ENCODE measurements at places on chromosomes 2 and 18. TPM values are rescaled to one million over a fixed set of nuclear protein-coding genes. Genes with fewer than 3 reads are reported as not detected.

DNA sequence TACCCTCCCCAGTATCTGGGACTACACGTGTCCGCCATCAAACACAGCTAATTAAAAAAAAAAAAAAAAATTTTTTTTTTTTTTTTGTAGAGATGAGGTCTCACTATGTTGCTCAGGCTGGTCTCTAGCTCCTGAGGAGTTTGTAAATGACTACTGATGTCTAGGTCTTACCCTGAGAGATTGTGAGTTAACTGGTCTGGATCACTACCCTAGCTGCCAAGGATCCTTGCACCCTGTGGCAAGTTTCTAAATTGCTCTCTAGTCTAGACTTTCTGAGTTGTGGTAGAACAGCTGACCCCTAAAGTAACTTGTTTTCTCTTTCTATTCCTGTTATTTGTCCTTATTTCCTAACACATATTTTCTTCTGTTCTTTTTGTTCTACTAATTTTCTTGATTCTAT lies 44.5 kb downstream of the ABHD3 start:
- no peak for DNase-seq

- no peak for DNase-seq
Measured at GRCh38 chr2:106192752-106193689, 1.1 kb downstream of the UXS1 start.

The EPC2 gene
- total RNA-seq: 23.9 TPM

The MTIF2 gene
- 13.0 TPM for total RNA-seq

- DNase-seq: no peak
Measured at GRCh38 chr2:37627710-37628109, 43.7 kb downstream of the CDC42EP3 start.
